ENCODE measurements at places on chromosomes 13 and 19.

GRCh38 chr13:73060251-73061160, 1.7 kb downstream of the KLF5 start:
- DNase-seq = peak; percentile 80

DNA sequence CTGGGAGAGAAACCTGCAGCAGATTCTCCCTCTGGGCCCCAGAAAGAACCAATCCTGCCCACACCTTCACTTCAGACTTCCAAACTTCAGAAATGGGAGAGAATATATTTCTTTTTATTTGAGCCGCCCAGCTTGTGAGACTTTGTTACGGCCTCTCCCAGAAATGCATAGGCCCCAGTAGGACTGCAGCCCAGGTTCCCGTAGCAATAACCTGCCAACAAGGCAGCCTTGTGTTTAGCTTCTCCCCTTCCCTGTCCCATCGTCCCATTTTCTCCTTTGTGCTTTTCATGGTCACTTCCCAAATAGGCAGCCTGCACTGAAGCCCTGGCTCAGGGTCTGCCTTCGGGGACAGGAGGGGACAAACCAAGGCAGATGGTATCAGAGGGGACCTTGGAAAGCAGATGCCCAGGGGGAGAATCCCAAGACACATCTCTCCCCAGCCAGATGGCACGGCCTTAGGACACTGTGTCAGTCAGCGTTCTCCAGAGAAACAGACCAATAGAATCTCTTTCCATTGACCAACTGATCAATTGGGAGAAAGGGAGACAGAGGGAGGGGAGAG, 3.7 kb upstream of the ARHGEF7 start:
- DNase-seq = no peak

GRCh38 chr13:34459856-34460255, 482.2 kb upstream of the NBEA start:
- DNase-seq = no peak

- DNase-seq = no peak
These were observed 4.0 kb upstream of the NWD1 start for GRCh38 chr19:16715611-16716010.

DNA sequence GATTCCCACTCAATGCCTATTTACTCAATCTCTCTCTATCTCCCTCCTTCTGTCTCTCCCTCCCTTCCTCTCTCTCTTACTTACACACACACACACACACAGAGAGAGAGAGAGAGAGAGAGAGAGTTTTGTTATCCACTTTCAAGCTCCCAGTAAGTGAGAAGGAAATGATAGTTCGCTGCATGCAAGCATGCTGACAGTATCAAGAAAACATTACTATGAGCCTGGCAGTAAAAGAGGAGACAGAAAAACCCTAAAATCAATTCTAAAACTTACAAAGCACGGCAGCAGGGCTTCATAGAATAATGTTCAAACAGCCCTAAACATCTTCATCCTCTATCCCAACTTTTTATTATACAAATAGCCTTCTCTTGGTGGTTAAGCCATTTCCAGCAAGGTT, 171.9 kb downstream of the FOXO1 start:
- DNase-seq = no peak

DNA sequence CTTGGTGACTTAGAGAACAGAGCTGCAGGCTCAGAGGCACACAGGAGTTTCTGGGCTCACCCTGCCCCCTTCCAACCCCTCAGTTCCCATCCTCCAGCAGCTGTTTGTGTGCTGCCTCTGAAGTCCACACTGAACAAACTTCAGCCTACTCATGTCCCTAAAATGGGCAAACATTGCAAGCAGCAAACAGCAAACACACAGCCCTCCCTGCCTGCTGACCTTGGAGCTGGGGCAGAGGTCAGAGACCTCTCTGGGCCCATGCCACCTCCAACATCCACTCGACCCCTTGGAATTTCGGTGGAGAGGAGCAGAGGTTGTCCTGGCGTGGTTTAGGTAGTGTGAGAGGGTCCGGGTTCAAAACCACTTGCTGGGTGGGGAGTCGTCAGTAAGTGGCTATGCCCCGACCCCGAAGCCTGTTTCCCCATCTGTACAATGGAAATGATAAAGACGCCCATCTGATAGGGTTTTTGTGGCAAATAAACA, 9.9 kb downstream of the APOC1 start:
- no peak for DNase-seq

- peak; percentile 13 for DNase-seq
These were observed 52.4 kb downstream of the ZNF676 start for GRCh38 chr19:22144394-22144793.

- DNase-seq = no peak
These were observed 525.6 kb downstream of the SUCLA2 start for GRCh38 chr13:47475441-47475948.

GRCh38 chr19:7294558-7295212, 471 bp upstream of the INSR start:
- DNase-seq = peak; percentile 49

DNA sequence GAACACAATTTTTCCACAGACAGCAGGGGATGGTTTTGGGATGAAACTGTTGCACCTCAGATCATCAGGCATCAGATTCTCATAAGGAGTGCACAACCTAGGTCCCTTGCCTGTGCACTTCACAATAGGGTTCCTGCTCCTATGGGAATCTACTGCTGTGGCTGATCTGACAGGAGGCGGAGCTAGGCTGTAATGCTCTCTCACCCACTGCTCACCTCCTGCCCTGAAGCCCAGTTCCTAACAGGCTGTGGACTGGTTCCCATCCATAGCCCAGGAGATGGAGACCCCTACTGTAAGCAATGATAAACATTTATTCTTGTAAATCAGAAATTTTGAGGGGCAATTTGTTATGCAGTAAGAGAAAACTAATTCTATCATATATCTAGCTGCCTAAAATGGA, 1234.7 kb downstream of the SLITRK1 start:
- DNase-seq = no peak

- no peak for DNase-seq
These were observed 72.8 kb upstream of the CLDN10 start for GRCh38 chr13:95479731-95480130.

- no peak for DNase-seq
These were observed 69.7 kb upstream of the C1QTNF9B start for GRCh38 chr13:23966691-23967615.

GRCh38 chr19:17982430-17982829, 15.5 kb downstream of the KCNN1 start:
- DNase-seq = no peak

DNA sequence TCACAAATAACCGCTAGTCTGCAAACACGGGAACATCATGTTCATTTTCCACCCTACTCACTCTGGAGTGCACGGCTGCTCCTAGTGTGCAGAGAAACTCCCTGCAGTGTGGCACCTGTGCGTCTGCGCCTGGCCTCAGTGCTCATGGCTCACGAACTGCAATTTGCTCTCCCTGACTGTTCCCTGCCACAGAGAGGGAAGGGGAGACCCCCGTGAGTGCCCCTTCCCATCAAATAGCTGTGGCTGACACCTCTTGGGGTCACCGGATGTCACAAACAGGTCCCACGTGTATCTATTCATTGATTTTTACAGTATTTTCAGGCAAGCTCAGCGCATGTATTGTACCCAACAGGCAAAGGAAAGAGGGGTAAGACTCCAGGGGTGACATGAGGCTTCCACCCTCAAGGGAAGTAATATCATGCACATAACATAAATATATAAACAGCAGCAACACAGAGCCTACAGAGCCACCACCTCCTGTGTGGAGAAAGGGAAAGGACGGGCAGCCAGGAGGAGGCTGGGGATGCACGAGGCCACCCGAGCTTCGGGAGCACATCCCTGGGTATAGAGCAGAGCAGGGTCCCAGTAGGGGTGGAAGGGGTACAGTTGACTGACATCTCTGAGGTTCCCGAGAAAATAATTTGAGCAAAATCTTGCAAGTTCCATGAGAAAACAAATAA, 140.3 kb upstream of the SOX1 start:
- no peak for DNase-seq

GRCh38 chr19:42246922-42247639, 4.7 kb upstream of the GSK3A start:
- no peak for DNase-seq

- DNase-seq = peak; percentile 75
These were observed 124.3 kb upstream of the GJB6 start for GRCh38 chr13:20356444-20356843.

- peak; percentile 60 for DNase-seq
These were observed 15.7 kb downstream of the PNPLA6 start for GRCh38 chr19:7550987-7551761.

GRCh38 chr19:2578901-2579677, 103.2 kb downstream of the GADD45B start:
- DNase-seq = peak; percentile 89

DNA sequence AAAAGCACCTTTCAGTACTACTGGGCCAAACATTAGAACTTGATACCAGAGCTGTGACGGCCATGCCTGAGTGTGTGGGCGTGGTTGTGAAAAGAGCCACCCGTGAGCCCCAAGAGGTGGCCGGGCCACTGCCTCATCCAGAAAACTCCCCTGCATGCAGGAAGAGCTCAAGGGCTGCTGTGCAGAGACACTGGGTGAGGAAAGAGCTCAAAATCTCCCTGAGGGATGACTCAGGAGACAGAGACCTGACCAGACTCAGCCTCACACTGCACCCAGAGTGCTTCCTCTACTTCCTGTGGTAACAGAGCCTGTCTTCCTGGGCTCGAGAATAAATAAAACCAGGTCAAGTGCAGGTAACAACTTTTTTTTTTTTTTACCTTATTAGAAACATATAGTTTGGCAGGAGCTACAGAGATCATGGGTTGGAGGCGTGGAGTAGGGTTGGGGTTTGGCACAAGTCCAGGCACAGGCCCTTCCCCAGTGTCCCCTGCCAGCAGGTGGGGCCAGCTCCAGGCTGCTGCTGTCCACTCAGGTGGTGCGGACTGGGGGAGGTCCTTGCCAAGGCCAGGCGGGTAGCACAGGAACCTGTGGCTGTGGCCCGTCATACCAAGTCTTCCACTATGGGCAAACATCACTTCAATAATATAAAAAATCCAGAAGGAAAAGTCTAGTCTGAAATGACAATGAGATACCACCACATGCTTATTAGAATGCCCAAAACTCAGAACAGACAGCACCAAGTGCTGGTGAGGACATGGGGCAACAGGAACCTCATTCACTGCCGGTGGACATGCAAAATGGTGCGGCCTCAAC, 25.5 kb downstream of the ELL start:
- DNase-seq = peak; percentile 58

Measured in fibroblast of skin of right quadriceps (primary cell).